ENCODE measurements at places on chromosomes 6 and 20.

- DNase-seq: no peak
- no peak overlapping the region for H3K27ac ChIP-seq
- no peaks in the 10 kb centered on the region for H3K4me1 ChIP-seq
- H3K4me3 ChIP-seq: no peak overlapping the region
- H3K36me3 ChIP-seq: no peaks in the 10 kb centered on the region
Observed at GRCh38 chr6:39441301-39441700, 118.8 kb upstream of the KCNK16 start.

- H3K27ac ChIP-seq: no peak overlapping the region
- H3K36me3 ChIP-seq: no peaks in the 10 kb centered on the region
- no peak overlapping the region for H3K4me3 ChIP-seq
- DNase-seq: no peak
- no peaks in the 10 kb centered on the region for H3K27me3 ChIP-seq
Observed at GRCh38 chr20:30167540-30167939, 1089.9 kb upstream of the DEFB115 start.

DNA sequence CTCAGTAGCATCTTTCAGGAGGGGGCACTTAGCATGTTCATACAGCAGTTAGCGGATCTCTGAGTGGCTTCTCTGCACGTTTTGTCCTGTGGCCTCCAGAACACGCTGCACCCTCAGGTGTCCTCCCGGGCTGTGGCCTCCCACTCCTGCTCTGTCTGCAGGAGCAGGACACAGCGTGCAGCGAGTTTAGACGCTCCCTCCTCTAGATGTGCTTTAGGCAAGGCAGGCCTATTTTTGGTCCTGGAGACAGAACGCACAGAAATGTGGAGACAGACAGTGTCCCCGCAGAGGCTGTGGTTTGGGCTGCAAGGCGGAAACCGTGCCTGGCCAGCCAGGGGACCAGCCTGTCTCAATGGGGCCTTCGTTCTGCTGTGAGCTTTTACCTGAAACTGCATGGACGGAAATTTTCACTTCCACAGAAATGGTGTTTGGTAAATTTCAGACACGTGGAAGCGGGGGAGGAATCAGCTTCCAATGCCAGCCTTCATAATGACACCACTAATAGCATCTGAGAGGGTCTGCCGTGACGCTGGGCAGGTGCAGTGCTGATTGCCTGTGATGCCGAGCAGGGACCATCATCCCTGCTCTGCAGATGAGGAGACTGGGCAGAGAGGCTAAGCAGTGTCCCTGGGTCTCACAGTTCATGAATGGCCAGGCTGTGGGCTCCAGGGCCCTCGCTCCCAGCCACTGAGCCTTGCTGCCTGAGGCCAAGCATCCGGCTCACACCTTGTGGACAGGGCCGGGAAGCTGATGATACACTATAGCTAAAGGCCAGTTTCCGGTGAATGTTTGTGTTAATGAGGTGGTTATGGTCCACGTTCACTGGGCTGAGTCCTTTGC, 120.9 kb downstream of the SYCP2 start:
- no peak for DNase-seq
- no peak overlapping the region for H3K4me3 ChIP-seq
- no peak overlapping the region for H3K27ac ChIP-seq
- no peaks in the 10 kb centered on the region for H3K27me3 ChIP-seq
- H3K36me3 ChIP-seq: no peaks in the 10 kb centered on the region

DNA sequence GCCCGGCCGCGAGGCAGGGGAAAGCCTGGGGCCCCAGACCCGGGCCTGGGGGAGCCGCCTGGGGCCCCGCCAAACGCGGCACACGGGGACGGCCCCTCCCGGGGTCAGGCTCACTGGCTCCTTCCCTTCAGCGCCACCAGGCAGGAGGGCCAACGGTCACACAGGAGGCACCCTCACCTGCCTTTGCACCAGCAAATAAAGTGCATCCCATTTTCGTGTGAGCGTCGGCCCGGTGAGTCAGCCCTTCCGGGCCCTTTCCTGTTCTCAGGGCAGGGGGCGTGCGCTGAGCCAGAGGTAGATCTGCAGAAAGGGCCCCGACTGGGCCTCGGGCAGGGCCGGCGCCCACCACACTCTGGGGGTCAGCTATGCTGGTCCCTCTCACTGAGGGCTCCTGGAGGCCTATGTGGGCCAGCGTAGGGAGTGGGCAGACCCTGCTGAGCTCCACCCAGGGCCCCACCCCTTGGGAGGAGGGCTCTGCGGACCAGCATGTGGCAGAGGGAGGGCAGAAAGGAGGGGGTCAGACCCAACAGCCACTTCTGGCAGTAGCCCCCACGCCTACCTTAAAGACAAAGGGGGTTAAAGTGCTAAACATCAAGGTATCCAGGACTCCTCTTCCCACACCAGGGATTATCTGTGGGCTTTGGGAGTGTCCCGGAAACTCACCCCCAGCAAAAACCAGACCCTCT, 931 bp upstream of the UCKL1 start:
- peaks cover 26% of the 10 kb centered on the region for H3K4me1 ChIP-seq
- H3K4me3 ChIP-seq: peak overlapping the region; percentile 51
- peak; percentile 43 for DNase-seq
- peak overlapping the region; percentile 35 for H3K27ac ChIP-seq

- H3K27ac ChIP-seq: no peak overlapping the region
- H3K4me3 ChIP-seq: no peak overlapping the region
- no peaks in the 10 kb centered on the region for H3K27me3 ChIP-seq
Observed at GRCh38 chr20:872855-873520, 39.5 kb downstream of the FAM110A start.

DNA sequence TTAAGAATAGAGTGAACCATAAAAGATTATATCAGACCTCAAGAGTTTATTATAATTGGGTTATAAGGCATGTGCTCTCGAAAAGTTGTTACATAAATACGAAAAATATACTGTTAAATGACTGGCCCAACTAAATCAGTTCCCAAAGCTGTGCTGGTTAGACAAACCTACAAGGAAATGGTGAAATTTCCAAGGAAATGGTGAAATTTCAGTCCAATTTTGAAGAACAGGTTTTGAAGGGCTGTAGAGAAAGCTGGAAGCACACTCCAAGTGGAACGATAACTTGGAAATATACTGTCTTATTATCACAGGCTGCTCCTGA, 400 bp upstream of the TRMT11 start:
- H3K4me1 ChIP-seq: peaks cover 34% of the 10 kb centered on the region
- H3K36me3 ChIP-seq: no peaks in the 10 kb centered on the region
- H3K27ac ChIP-seq: peak overlapping the region; percentile 87
- H3K4me3 ChIP-seq: peak overlapping the region; percentile 92
- DNase-seq: no peak

DNA sequence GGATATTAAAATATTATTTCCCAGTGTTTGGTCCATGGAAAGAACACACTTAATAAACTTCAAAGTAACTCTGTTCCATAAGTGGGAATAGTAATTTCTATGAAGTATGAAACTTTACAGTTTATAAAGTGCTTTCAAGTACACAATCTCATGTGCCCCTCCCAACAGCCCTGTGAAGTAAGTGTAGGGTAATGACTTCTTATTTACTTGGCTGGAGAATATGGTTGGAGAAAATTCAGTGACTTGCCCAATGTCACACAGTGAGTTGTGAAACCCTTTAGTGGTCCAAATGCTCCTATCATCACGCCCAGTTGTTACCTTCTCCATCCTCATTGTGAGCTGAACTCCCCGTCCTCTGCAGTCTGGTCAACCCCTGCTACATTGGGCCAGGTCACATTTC, 141.2 kb downstream of the PDE7B start:
- H3K4me1 ChIP-seq: no peaks in the 10 kb centered on the region
- H3K27ac ChIP-seq: no peak overlapping the region
- no peak overlapping the region for H3K4me3 ChIP-seq
- no peaks in the 10 kb centered on the region for H3K36me3 ChIP-seq
- DNase-seq: no peak
- no peaks in the 10 kb centered on the region for H3K27me3 ChIP-seq

DNA sequence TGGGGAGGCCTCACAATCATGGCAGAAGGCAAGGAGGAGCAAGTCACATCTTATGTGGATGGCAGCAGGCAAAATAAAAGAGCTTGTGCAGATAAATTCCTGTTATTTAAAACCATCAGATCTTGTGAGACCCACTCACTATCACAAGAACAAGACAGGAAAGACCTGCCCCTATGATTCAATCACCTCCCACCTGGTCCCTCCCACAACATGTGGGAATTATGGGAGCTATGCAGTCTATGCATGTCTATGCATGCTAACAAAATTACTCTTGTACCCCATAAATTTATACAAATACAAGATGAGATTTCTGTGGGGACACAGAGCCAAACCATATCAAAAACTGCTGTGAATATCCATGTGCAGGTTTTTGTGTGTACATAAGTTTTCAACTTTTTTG, 25.6 kb upstream of the SCP2D1 start:
- H3K27me3 ChIP-seq: no peaks in the 10 kb centered on the region
- H3K4me3 ChIP-seq: no peak overlapping the region
- DNase-seq: no peak
- H3K27ac ChIP-seq: no peak overlapping the region
- H3K4me1 ChIP-seq: no peaks in the 10 kb centered on the region
- no peaks in the 10 kb centered on the region for H3K36me3 ChIP-seq

GRCh38 chr6:125107896-125108295, 45.7 kb upstream of the TPD52L1 start:
- H3K4me1 ChIP-seq: no peaks in the 10 kb centered on the region
- no peaks in the 10 kb centered on the region for H3K27me3 ChIP-seq
- no peak overlapping the region for H3K27ac ChIP-seq
- no peaks in the 10 kb centered on the region for H3K36me3 ChIP-seq

- no peak overlapping the region for H3K27ac ChIP-seq
- no peaks in the 10 kb centered on the region for H3K4me1 ChIP-seq
- no peak for DNase-seq
- H3K27me3 ChIP-seq: no peaks in the 10 kb centered on the region
- H3K4me3 ChIP-seq: no peak overlapping the region
- no peaks in the 10 kb centered on the region for H3K36me3 ChIP-seq
Observed at GRCh38 chr20:23227976-23228375, 122.6 kb upstream of the NXT1 start.

DNA sequence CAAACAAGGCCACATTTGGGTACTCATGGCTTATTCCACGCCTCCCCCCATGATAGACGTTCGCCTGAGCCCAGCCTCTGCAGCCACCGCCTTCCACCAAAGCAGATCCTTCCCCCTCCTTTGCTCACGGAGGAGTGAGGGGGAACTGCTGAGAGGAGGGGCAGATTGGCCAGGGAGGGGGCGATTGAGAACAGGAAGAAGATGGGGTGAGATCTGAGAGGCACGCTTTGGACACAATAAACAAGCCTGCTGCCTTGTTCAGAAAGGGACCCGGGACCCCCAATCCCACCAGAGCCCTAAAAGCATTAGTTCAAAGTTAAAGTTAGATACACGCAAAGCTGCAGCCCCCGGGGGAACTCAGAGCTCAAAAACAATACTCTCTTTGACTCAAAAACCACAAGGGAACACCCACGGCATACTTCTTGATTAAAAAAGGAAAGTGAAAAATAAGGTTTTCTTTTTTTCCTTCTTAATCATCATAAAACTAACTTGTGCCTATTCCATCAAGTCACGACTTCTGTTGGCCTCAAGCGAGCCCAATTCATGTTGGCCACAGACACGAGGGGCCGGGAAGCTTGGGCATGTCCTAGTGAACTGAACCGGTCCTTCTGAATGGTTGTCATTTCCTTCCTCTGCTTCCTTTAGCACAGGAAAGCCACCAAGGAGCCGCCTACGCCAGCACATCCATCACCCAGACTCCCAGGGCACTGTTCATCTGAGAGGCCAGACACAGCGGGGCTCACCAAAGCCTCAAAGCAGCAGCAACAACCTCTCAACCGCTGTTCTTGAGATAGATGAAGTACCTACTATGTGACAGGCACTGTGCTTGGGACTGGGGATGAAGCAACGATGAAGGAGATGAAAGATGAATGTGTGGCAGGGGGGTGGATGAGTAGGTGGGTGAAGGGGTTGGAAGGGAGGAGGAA, 44.7 kb downstream of the NFATC2 start:
- H3K36me3 ChIP-seq: no peaks in the 10 kb centered on the region
- H3K27ac ChIP-seq: peak overlapping the region; percentile 32

- no peak overlapping the region for H3K27ac ChIP-seq
- no peak overlapping the region for H3K4me3 ChIP-seq
- no peaks in the 10 kb centered on the region for H3K4me1 ChIP-seq
- H3K27me3 ChIP-seq: no peaks in the 10 kb centered on the region
- H3K36me3 ChIP-seq: no peaks in the 10 kb centered on the region
Observed at GRCh38 chr20:9180481-9181257, 111.8 kb downstream of the PLCB4 start.

GRCh38 chr6:8069151-8069550, 5.0 kb upstream of the BLOC1S5 start:
- H3K27me3 ChIP-seq: no peaks in the 10 kb centered on the region
- H3K27ac ChIP-seq: no peak overlapping the region
- no peak for DNase-seq
- H3K36me3 ChIP-seq: no peaks in the 10 kb centered on the region
- H3K4me3 ChIP-seq: no peak overlapping the region

- DNase-seq: no peak
- no peaks in the 10 kb centered on the region for H3K27me3 ChIP-seq
- no peaks in the 10 kb centered on the region for H3K4me1 ChIP-seq
- no peak overlapping the region for H3K4me3 ChIP-seq
Observed at GRCh38 chr6:139099984-139100383, 34.9 kb upstream of the HECA start.

DNA sequence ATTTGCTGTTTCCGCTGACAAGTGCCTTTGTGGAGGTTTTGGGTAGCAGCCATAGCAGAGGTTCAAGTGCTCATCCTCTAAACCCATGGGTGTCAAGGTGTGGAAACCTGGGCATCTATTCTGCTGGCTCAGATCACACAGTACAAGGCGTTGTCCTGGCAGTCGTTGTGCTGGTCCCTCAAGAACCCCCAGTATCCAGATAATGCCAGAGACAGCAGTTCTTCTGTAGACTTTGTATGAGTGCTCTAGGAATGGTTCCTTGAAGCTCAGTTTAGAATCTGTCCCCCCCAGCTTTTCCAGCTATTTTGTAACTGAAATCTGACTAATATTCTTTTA, 655.7 kb upstream of the MAP3K7 start:
- no peak overlapping the region for H3K27ac ChIP-seq
- H3K36me3 ChIP-seq: no peaks in the 10 kb centered on the region
- no peaks in the 10 kb centered on the region for H3K27me3 ChIP-seq
- no peaks in the 10 kb centered on the region for H3K4me1 ChIP-seq
- no peak for DNase-seq
- H3K4me3 ChIP-seq: no peak overlapping the region

- H3K4me1 ChIP-seq: no peaks in the 10 kb centered on the region
- H3K27ac ChIP-seq: no peak overlapping the region
- DNase-seq: no peak
- no peak overlapping the region for H3K4me3 ChIP-seq
Observed at GRCh38 chr6:30591008-30591407, 19.8 kb downstream of the ABCF1 start.

DNA sequence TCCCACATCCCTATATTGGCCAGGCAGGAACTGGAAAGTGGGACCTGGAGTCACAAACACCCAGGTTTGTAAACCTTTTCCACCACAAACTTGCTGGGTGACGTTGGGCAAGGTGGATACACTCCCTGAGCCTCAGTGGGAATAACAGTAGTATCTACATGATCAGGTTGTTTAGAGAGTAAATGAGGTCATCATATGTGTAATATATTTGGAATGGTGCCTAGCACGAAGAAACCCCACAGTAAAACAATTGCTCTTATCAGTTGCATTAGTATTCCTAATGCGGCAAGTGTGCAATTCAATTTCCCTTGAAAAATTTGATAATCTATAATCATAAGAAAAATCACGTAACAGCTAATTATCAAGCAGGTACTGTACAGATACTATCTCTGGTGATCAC, 51.9 kb downstream of the HIVEP2 start:
- no peaks in the 10 kb centered on the region for H3K36me3 ChIP-seq
- no peak for DNase-seq
- peaks cover 59% of the 10 kb centered on the region for H3K4me1 ChIP-seq
- no peak overlapping the region for H3K4me3 ChIP-seq

All from CD8-positive, alpha-beta memory T cell (primary cell).